ENCODE measurements at places on chromosomes 6 and 20.

DNA sequence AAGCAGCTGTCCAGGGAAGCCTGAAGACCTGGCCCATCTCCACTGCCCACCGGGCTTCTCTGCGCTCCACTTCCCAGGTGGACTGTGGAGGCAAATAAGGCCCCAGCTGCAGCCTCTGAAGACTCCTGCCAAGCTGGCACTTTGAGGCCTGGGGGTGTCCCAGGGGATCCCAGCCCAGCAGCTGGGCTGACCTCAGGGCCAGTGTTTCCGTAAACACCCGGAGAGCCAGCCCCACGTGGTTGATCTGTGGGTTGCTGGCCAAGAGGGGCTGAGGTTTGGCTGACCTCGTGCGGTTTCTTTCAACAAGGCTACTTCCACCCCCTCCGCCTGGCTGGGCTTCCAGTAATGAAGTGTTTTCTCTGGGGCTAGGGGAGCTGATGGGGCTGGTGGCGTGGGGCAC lies 12.4 kb upstream of the CCN5 start:
- no peak for DNase-seq

DNA sequence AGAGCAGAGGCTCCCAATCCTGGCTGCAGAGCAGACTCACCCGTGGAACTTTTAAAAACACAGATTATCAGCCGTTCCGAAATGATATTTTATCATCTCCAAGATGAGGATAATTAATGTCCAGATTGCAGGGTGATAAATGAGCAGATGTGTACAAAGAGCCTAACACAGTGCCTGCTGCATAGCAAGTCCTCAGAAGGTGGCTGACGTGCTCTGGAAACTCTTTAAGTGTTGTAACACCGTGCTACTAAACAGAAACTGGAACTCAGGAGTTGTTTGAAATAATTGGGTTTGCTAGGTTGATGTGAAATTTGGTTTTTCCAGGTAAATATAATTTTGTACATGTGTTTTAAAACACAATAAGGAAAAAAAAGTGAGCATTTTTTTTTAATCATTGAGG lies 118.0 kb downstream of the ARMC2 start:
- DNase-seq = no peak

DNA sequence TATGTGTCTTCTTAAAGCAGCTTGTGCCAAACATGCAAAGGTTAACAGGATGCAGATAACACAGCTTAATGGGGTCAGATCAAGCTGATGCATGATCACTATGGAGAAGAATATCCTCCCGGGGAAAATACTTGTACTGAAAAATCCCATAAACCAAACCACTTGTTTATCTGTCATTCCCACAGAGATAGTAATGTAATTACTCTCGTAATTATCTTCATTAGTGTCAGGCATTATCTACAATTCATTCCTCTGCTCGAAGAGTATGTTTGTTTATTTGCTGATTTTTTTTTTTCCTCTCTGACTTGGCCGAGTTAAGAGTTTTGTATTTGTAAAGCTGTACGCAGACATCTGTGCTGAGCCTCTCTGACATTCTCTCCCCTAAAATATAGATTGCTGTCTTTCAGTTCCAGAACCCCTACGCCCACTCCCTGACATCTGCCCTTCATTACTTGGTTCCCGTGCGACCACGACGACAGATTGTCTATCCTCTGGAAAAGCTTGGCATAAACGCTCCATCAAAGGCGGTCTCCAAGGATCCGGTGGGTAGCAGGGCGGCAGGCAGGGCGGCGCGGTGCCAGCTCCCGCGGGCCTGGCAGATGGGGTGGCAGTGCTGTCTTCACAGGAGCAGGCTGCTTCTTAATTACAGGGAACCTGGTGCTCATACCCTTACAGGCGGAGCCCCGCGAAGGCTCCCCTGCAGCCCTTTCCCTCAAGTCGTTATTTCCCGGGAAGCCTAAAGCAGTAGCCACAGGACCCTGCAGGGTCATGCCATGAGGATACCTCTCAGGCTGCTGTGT lies 147.2 kb downstream of the CFAP61 start:
- no peak for DNase-seq

- peak; percentile 50 for DNase-seq
These were observed 290.3 kb upstream of the STXBP5 start for GRCh38 chr6:146913842-146914488.

GRCh38 chr6:84762220-84763002 lies 2.0 kb downstream of the TBX18 start:
- DNase-seq = no peak

- no peak for DNase-seq
These were observed 117.2 kb downstream of the PDSS2 start for GRCh38 chr6:107342144-107342543.

DNA sequence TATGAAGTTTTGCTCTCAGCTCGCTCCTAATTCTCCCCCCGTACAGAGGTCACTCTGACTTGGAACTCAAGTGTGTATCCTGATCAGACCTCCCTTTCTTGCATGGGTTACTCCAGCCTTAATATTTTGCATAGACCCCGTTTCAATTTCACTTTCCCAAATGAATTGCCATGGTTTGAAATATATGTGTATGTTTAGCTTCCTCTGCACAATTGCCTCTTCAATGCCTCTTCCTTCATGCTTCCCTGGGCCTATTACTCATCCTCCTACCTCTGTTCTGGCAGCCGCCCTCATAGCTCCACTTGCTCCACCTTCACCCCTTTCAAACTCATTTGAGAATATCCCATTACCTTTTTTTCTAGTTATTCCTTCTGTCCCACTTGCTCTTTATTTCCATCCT lies 90.0 kb upstream of the SAMD5 start:
- no peak for DNase-seq

- DNase-seq = peak; percentile 34
These were observed 97.9 kb downstream of the LRRC1 start for GRCh38 chr6:53892707-53893106.

DNA sequence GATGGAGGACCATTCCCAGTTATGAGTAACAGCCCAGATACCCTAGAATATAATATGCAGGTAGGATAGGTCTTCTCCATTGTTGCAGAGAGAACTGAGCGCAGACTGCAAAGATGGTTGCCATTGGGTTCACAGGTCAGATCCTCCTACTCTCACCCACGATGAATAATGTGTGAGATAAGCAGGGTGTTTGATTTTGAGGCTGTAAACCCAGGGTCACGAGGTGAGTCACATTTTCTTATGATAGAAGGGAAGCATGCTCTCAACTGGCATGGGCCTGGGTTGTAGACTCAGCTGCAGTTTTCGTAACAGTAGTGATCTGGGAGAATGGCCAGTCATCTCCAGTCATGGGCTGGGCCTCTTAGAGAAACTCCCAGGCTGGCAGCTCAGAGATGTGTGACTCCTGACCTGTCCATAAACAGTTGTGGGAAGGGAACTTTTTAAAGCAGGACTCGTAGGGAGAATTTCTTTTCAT lies 74.2 kb downstream of the CD164 start:
- DNase-seq = peak; percentile 46

DNA sequence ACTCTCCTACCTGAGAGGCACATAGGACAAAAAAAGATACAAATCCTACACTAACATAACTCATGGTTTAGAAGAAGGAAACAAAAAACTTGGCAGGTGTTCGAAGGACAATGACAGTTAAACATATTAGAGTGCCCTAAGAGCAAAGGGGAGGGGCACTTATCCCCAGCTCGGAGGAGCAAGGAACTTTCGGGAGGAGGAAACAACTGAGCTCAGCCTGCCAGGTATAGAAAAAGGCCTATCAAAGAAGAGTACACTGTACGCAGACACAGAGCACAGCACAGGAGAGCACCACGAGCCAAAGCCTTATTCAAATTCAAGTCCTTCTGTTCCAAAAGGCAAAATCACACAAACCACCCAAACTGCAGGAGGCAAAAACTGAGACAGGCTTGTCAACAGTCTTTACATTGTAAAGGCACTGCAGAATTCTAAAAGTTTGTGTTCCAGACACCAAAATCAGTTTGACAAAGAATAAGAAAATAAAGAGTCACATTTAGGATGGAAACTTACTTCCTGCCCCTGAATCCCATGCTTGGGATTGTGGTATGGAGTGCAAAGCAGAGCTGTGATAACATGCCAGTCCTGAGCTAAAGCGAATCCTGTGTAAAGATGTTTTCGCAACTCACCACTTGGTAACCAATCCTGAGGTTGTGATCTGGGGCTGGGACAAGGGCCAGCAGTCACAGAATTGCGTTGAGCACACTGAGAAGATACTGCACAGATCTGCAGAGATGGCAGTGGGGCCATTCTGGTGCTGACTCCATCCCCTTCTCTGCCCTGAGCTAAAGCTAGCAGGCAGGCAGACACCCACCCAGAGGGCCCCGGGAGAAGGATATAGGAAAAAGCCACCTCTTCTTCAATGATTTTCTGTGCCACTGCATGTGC lies 108.6 kb downstream of the CHD6 start:
- no peak for DNase-seq

DNA sequence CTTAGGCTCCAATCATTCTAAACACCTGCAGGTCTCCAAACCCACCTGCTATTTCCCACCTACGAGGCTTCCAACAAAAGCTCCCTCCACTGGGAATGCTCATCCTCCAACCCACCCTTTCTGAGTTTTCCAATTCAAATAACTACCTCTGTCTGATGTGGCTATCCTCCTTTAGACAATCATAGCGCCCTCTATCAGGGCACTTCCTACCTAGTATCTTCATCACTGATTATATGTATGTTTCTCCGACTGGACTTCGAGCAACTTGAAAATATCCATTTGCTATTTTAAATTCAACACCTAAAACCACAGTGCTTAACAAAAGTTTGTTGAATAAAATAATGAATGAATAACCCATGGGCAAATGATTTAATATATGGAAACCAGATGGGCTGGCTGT lies 41.3 kb downstream of the MTFR2 start:
- no peak for DNase-seq

DNA sequence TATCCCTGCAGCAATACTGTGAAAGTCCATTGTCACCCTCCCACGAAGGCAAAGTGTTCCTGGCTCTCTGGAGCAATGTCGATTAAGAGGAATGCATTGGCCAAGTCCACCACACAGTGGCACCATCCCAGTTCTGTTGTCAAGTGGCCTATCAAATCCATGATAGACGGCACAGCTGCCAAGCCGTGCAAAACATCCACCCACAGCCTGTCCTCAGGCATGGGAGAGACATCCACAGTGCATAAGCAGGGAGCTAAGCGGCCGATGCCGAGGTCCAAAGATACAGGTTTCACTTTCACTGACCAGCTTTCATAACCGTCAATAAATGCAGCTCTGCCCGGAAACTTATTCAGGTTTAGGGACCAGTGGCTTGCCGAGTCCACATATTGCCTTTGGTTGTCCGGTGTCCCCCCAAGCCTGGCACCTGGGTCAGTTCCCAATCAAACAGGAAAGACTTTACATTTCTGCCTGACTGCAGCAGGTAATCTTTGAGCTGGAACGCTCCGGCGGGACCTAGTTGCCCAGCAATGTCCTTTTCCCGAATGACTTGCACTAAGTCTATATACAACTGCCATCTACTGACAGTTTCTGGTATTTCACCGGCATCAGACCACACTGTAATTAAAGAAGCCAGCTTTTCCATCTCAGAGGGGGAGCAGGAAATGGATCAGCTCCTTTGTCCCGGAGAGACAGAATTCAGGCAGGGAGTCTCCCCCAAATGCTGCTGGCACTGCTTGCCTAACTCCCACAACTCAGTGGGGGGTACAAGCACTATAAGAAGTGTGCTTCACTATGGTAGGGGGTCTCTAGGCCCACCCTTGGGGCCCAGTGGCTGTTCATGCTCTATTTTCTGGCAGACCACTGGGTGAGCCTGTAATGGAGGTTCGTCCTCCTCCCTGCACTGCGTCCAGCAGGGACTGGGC lies 6.3 kb downstream of the ZKSCAN3 start:
- peak; percentile 73 for DNase-seq

DNA sequence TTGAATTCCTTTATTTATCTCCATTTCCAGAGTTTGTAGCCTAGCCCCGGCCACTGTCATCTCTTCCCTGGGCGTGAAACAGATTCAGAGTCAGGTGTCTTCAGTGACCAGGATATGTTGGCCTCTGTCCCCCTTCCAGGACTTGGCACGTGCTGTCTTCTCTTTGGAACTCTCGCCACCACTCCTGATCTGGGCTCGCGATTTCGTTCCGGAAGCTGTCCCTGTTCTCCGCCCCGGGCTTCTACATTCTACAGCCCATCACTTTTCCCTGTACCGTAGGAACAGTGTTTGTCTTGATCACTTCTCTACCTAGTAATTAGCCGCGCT lies 739 bp downstream of the GSS start:
- DNase-seq = no peak

- no peak for DNase-seq
These were observed 156.3 kb downstream of the ARID1B start for GRCh38 chr6:156933201-156934068.

GRCh38 chr6:156256161-156256560 lies 521.0 kb upstream of the ARID1B start:
- DNase-seq = peak; percentile 10

- no peak for DNase-seq
These were observed 35.6 kb downstream of the DZANK1 start for GRCh38 chr20:18431206-18431605.

DNA sequence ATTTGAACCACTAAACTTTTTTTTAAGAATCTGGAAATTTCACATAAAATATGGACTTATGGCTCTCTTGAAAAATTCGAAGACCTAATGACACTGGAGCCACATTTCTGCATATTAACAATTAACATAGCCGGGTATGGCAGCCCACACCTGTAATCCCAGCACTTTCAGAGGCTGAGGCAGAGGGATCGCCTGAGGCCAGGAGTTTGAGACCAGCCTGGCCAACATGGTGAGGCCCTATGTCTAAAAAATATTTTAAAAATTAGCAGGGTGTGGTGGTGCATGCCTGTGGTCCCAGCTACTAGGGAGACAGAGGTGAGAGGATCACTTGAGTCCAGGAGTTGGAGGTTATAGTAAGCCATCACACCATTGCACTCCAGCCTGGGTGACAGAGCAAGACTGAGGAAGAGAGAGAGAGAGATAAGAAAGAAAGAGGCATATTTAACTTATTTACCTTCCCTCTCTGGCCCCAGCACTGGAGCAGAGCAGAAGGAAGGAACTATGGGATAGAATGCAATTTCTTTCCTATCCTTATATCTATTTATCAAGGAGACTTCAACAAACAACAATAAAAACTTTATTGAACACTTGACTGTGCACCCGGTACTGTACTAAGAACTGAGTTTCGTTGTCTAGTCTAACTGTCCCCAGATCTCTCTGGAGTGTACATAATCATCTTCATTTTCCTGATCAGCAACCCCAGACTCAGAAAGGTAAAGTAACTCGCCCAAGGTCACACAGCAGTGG lies 63.6 kb upstream of the EYA2 start:
- no peak for DNase-seq

DNA sequence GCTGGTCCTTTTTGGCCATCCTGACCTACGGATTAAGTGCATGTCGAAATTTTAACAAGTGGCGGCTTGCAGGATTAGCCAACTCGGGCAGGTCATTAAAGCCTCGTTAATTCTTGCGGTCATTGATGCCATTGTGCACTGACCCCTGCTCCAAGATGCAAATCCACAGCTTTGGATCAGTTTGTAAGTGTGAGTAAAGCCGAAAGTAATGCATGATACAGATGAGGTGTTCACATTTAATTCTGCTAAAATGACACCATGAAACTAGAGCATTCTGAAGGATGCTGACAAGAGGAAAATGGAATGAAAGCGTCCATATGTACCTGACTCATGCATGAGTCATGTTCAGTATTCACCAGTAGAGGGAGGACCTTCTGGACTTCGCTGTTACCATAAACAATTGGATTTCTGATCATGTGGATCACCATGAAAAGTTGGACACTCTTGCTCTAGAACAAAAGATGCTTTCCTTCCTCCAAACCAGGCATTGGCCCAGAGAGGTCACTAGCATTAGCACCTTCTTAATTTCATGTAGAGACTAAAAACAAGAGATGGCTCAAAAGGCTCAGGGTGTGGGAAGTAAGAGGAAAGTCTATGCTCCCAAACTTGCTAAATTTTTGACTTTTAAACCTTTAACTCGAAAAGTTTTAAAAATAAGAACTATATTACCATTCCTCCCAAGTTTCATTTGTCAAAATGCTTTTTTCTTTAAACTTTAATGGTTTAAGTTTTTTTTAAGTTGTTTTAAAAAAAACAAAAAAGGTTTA lies 48.0 kb downstream of the MUC22 start:
- peak; percentile 38 for DNase-seq

All from activated CD4-positive, alpha-beta T cell treated with anti-CD3 and anti-CD28 coated beads, Interleukin-2, amount 50 U/mL, for 16 hours (primary cell).